Stimulated activated CD8-positive, alpha-beta memory T cell treated with anti-CD3 and anti-CD28 coated beads, Interleukin-4, amount 100 ng/mL, for 4 hours (primary cell): ENCODE measurements at places on chromosomes 6 and 20.

DNA sequence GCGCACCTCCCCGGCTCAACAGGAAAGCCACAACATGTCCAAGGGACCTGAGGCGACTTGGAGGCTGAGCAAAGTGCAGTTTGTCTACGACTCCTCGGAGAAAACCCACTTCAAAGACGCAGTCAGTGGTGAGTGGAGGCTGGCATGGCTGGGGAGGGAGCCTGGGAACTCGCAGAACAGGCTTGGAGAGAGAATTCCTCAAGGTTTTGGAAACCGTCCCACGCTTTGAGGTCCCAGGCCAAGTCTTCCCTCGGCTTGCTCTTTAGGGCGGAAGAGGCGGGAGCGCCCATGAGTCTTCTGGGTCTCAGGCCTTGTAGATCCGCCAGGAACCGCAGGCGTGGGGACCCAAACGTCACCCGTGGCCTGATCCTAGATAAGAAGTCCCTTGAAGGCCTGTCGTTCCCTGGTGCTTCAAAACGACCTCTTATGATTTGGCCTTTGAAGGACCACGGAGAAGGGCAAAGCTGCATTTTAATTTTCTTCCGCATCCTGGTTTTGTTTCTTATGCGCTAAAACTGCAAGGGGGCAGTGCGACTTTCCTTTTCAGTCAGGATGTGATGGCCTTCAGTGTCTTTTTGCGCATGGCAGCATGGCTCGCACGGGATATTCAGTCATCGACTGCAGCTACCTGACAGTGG, 2.0 kb downstream of the LAMP5 start:
- no peak for DNase-seq

- DNase-seq: no peak
Observed at GRCh38 chr20:11976966-11977365, 59.3 kb downstream of the BTBD3 start.

DNA sequence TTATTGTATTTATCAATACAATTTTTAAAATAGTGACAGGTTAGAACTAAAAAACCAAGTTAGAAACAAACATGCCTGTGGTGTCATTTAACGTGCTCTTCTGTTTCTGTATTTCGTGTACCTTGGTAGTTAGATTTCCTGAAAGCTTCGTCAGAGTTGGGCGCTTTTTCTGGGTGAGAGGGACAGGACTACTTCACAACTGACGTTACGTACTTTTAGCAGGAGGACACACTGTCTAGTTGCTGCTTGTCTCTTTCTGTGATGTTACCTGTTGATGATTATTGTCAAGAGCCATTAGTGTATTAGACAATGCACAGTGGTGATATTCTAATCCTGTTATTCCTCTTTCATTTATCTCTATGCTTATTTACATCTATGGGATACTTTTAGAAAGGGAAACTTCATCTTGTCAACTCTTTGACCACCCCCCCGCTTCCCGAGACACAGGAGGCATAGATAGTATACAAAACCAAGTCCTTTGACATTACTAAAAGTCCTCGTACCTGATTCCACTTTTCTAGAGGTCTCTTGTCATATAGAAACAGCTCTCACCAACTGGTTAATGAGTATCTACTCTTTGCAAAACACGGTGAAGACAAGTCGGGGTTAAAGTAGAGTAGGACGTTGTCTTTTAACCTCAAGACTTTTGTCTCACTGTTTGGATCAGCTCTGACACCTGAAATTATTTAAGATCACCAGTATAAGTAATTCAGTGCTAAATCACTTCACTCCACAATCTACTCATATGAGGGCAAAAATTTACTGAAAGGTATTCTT, 96.3 kb downstream of the LYRM2 start:
- no peak for DNase-seq

GRCh38 chr20:57802765-57803507, 93.1 kb upstream of the PMEPA1 start:
- no peak for DNase-seq

DNA sequence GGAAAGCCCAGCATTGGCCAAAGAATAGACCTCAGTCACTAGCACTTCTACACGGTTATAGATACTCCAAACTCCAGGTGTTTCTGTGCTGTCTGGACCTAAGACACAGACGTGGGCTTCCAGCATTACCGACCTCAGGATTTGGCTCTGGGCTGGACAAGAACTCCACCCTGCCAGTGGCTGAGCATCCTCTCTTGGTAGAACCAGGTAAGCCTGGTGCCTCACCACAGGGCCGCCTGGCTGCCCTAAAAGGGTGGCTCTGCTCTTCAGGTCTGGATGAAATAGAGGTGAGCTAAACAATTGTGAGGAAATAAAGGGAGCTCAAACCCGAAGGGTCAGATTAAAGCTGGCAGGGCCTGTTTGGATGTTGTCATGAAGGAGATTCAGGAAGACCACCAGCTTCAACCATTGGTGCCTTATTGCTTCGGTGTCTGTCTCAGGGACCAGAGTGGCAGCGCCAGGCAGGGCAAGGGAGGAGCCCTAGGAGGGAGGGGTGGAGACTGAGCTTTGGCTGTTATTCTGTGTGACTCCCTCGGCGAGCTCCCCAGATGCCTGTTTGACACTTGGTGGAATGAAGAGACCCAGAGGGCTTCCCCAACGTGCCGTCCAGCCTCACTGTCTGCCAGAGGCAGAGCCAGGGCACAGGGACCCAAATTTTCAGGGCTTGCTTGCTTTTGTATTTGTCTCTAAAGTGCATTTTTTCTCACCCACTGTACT, 8.6 kb downstream of the SYNDIG1 start:
- no peak for DNase-seq

- DNase-seq: no peak
Observed at GRCh38 chr6:159832946-159833345, 32.9 kb downstream of the PNLDC1 start.

- no peak for DNase-seq
Observed at GRCh38 chr6:87334683-87335082, 5.6 kb upstream of the GJB7 start.

- no peak for DNase-seq
Observed at GRCh38 chr6:20162515-20162914, 49.8 kb downstream of the MBOAT1 start.

GRCh38 chr6:63998991-63999390, 363.4 kb downstream of the PHF3 start:
- DNase-seq: no peak

DNA sequence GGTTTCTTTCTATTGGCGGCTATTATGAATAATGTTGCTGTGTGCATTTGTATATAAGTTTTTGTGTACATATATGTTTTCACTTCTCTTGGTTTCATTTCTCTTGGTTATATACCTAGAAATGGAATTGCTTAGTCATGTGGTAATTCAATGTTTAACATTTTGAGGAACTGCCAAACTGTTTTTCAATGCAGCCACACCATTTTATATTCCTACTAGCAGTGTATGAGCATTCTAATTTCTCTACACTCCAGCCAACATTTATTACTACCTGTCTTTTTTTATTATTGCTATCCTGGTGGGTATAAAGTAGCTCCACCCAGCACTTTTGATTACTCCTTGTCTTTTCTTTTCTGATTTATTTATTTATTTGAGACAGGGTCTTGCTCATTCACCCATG, 54.8 kb downstream of the PHACTR2 start:
- no peak for DNase-seq

DNA sequence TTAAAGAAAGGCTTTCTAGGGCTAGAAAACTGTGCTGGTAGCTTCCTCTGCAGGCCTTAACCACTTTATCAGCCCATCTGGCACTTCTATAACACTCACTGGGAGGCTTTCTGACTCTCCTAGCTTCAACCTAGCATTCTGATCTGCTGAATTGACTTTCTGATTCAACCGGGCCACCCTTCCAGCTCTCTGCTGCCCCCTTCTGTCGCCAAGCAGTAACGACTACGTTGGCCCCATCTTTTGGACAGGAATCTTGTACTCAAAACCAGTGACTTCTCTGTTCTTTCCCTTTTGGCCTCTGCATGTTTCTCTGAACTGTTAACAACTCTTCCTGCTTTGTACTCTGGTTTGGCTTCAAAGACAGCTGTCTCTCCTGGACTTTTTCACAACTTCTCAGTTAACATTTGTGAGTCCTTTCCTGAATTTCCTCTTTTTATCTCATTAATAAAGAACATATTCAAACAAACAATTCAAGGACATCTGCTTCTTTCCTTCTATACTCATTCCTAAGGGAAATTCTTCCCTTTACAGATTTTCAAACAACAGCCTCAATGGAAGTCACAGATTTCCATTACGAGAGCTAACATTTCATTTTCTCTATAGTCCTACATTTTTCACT, 43.9 kb upstream of the FAM135A start:
- DNase-seq: peak; percentile 22

GRCh38 chr6:79602859-79603258, 28.3 kb upstream of the SH3BGRL2 start:
- no peak for DNase-seq

- DNase-seq: no peak
Observed at GRCh38 chr20:52399352-52399751, 207.8 kb upstream of the ZFP64 start.

GRCh38 chr6:49935387-49935786, 28.6 kb downstream of the DEFB114 start:
- DNase-seq: no peak

GRCh38 chr6:1554476-1555310, 55.0 kb upstream of the FOXC1 start:
- peak; percentile 12 for DNase-seq

DNA sequence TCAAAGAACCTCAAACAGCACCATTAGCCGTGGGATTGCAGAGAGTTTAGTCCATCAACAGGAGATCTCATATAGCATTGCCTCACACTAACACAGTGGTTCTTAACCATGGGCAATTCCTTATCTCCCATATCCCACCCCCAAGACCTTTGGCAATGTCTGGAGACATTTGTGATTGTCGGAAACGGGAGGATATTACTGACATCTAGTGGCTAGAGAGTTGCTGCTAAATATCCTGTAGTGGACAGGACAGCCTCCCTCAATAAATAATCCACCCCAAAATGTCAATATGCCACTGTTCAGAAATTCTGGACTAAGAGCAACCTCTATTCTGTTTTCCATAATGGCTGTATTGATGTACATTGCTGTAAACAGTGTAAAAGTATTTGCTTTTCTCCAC, 210.1 kb upstream of the CCN2 start:
- no peak for DNase-seq

- no peak for DNase-seq
Observed at GRCh38 chr6:33375143-33375671, 16.4 kb upstream of the KIFC1 start.

- no peak for DNase-seq
Observed at GRCh38 chr6:140475086-140475485, 1100.6 kb upstream of the CITED2 start.

- no peak for DNase-seq
Observed at GRCh38 chr6:161482517-161482858, 208.6 kb upstream of the AGPAT4 start.

DNA sequence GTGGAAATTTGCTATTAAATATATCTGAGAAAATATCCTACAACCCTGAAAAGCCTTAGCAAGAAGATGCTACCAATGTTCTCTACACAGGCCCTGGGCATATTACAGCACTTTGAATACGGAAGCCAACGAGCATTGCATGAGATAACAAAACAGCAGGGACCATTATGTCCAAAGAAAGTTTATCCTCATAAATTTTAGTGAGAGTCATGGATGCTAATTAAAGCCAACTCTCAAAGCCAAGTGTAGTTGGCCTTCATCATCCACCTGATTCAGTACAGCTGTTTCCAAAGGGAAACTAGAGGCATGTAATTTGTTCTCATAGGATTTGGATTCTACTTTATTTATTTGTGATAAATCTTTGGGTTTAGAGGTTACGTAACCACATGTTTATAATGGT, 564.8 kb downstream of the RFPL4B start:
- DNase-seq: no peak

- no peak for DNase-seq
Observed at GRCh38 chr6:36979347-36979742, 6.7 kb downstream of the MTCH1 start.

GRCh38 chr20:63377256-63377941, 16.2 kb upstream of the CHRNA4 start:
- DNase-seq: no peak

DNA sequence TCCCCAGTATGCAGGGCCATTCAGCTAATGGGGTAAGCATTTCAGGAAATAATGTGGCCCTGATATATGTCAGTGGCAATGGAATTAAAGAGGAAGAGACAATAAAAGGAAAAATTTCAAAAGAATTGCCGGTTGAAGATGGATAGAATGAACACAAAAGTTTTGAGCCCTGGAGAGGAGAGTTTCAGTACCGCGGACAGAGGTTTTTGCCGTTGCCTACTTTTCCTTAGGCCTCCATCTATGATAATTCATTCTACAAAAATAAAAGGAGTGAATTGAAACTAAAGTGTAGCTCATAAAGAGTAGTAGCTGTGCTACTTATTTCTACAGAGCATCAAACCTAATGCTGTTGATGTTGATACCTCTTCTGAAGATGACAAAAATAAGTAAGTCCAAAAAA, 140.7 kb downstream of the RNASET2 start:
- DNase-seq: no peak

- no peak for DNase-seq
Observed at GRCh38 chr6:106538145-106538544, 91.2 kb downstream of the RTN4IP1 start.

GRCh38 chr20:10077886-10078285, 43.1 kb downstream of the ANKEF1 start:
- no peak for DNase-seq

DNA sequence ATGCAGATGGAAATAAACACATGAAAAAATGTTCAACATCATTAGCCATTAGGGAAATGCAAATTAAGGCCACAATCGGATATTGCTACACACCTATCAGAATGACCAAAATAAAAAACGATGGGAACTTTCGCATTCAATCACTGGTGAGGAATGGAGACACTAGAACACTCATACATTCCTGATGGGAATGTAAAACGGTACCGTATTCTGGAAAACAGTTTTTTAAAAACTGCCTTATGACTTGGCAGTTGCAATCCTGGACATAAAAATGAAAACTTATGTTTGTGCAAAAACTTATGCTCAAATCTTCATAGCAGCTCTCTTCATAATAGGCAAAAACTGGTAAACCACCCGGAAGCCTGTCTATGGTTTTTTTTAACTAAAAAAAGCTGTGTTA, 146.0 kb downstream of the CEBPB start:
- no peak for DNase-seq

- no peak for DNase-seq
Observed at GRCh38 chr6:41439524-41440418, 104.4 kb downstream of the NCR2 start.

DNA sequence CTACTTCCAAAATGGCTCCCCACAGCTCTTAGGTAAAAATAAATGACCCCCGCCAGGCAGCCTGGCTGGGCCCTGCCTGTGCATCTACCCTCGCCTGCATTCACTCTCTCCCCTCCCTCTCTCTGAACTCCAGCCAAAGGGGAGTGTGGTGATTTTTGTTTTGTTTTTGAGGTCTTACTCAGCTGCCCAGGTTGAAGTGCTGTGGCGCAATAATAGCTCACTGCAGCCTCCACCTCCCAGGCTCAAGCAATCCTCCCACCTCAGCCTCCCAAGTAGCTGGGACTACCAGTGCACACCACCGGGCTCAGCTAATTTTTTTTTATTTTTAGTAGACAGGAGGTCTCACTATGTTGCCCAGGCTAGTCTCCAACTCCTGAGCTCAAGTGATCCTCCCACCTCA, 15.8 kb downstream of the NFATC2 start:
- DNase-seq: no peak

- DNase-seq: peak; percentile 2
Observed at GRCh38 chr20:8721098-8721497, 347.8 kb upstream of the PLCB4 start.
